ENCODE measurements at places on chromosomes 12 and 14.

GRCh38 chr12:53868511-53868986, 70.1 kb upstream of the HOXC13 start:
- DNase-seq = no peak

DNA sequence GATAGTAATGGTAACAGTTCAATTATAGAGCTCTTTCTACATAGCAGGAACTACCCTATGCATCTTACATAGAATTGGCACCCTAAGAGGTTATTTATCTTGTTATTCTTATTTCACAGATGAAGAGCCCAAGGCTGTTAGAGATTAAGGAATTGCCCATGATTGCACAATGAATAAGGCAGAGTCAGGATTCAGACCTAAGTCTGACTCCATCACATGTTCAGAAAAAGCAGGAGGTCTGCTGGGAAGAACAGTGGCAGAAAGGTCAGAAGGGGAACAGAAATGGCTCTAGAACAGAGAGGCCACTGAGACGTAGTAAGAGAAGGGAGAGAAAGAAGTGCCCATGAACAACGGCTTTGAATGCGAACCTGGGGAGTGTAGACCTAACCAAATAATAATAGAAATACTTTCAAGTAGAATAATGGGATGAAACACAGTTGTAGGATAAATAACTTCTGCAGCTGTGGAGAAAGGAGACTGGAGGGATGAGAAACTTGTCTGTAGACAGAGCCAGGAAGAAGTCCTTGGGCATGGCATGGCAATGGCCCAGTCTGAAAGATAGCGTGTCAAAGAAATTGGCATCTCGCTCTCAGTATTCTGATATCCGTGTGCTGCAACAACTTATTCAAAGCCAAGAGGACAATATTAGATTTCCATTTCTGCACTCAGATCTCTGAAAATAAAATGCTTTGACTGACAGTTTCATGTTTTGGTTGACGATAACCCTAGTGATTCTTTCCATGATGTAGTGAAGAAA, 17.6 kb downstream of the MYBPC1 start:
- no peak for DNase-seq

GRCh38 chr12:132494294-132495164, 4.6 kb downstream of the FBRSL1 start:
- no peak for DNase-seq

DNA sequence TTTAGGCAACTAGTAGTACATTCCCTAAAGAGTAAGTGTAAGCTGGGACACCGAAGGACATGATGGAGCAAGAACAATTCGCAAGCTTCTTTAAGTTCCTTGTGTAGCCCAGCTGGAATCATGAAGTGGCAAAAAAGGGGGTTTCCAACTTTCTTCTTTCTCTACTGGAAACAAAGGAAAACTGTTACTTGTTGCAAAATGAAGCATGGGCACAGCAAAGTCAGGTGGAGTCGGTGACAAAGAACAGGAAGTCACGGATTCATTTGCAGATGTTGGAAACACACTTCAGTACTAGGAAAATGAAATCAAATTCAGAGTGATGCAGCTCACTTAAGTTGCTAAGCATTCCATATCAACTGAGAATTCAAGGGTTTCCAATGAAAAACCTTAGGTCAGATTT, 706.9 kb upstream of the STXBP6 start:
- no peak for DNase-seq

- DNase-seq = no peak
These were observed 183.3 kb upstream of the LMO3 start for GRCh38 chr12:16789204-16789790.

DNA sequence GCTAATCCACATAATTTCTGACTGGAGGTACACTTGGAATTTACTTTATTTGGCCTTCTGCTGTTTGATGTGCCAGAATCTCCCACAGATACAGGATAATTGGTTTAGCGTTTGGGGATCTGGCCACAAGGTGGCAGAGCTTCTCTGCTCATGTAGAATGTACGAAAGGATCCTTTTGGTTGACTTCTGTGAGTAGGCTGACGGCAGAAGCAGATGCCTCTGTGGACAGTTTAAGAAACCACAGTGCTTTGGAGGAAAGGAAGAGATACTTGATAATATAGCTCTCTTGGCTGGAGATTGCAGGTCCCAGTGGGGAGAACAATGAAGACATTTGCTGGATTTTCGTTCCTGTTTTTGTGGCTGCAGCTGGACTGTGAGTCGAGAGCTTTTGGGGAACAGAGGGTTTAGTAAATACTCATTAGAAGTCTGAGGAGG, 75.3 kb upstream of the OR4E1 start:
- DNase-seq = peak; percentile 31

DNA sequence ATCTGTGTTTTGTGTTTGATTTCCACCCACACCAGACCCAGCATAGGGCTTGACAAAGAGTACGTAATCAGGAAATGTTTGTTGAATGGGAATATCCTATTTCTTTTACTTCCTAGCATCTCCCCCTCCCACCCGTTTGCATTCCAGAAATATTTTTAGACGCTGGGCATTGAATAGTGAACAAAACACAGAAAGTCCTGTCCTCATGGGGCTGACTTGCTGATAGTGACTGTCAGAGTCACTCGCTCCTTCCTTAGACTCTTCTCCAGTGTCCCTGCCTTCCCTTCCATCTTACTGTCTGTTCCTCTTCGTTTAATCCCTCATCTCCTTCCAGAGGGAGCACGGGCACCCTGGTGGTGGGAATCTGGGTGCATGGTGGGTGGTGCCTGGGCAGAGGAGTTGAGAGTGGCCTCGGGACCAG, 53.6 kb downstream of the SLC25A47 start:
- no peak for DNase-seq

DNA sequence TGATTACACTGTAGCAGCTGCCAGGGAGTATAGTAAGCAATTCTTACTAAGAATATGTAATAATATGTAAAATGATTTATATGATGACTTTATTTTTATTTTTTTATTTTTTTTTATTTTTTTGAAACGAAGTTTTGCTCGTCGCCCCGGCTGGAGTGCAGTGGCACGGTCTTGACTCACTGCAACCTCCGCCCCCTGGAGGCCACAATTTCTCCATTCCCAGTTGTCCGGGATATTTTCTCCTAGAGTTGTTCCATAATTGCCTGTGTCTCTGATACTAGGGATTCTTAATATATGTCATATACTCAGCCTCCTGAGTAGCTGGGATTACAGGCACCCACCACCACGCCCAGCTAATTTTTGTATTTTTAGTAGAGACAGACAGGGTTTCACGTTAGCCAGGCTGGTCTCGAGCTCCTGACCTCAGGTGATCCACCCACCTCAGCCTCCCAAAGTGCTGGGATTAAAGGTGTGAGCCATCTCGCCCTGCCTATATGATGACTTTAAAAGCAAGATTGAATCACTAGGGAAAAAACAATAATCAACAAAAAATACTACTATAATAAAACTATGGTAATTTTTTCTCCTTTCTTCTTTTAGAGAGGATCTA, 12.2 kb upstream of the ITPR2 start:
- peak; percentile 26 for DNase-seq

GRCh38 chr14:84643446-84643845, 886.5 kb upstream of the FLRT2 start:
- DNase-seq = no peak

- no peak for DNase-seq
These were observed 4.8 kb downstream of the DGKA start for GRCh38 chr12:55935738-55936151.

- DNase-seq = no peak
These were observed 13.3 kb downstream of the SYNDIG1L start for GRCh38 chr14:74412753-74413152.

DNA sequence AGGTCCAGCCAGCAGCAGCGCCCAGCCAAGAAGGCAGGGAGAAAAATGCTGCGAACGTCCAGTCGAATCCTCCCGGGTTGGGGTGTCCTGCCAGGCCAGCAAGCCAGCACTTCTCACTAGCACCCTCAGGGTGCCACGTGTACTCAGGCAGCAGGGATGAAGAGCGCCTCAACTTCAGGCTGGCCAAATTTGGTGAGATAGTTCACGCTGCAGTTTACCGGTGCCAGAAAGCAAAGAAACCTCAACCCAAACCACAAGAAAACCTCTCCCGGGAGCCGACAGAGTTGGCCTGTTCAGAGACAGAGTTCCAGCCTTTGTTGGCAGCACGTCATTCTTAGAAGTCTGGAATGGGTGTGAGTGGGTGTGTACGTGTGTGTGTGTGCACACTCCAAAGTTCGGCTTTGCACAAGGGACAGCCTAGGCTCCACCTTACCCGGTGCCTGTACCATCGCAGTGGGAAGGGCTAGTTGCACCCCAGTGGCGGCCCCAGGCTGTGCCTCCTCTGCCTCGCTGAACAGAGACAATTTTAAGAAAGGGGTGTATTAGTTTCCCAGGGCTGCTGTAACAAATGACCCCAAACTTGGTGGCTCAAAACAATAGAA, 42.1 kb downstream of the ELK3 start:
- no peak for DNase-seq

- DNase-seq = no peak
These were observed 8.7 kb downstream of the ACACB start for GRCh38 chr12:109124878-109125648.

- peak; percentile 85 for DNase-seq
These were observed 563 bp downstream of the DCP1B start for GRCh38 chr12:2003676-2004112.

DNA sequence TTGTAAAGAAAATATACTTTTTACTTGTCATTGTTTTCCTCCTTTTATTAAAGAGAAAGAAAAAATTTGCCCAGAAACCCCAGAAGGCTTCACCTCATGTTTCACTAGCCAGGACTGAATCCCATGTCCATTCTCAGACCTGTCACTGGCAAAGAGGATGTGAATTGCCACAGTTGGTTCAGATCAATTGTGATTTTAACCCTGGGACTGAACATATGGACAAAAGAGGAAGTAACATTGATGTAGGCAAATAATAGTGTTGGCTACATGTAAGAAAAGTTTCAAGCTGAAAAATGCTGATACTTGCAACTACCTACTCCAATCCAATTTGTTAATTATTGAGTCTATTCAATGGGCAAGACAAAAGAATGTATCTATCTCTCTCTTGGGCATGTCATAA, 8.6 kb upstream of the CCDC196 start:
- DNase-seq = no peak

GRCh38 chr12:3775385-3776035, 22.6 kb upstream of the CRACR2A start:
- DNase-seq = no peak

- no peak for DNase-seq
These were observed 23.1 kb upstream of the C14orf180 start for GRCh38 chr14:104556256-104557021.

DNA sequence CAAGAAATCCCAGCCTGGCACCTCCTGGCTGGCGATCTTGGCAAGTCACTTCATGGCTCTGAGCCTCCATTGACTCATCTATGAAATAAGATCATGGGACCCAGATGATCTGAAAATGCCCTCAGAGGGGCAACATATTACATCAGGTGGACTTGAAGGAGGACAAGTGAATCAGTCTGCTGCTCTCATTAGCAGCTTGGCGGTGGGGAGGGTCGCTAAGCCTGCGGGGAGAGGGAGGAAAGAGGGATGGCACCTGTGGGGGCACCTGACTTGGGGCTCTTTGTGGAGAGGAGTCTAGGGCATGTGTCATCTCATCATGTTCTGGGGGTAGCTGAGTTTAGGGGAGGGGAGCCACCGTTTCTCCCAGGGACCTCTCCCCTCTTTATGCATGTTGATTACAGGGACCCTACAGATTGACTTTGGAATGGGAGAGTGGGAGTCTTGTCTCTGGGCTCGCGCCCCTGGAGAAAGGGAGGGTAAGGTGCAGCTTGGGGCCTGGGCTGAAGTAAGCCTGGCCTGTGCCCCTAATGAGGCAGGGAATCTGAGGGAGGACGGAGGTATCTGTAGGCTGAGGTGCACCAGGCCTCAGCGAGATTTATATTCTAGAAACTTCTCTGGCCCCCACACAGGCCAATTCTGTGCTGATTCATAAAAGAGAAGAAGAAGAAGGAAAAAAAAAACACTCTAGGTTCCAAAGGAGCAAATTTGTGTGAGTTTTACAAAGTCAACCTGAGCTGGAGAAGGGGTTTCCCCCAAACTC, 29.3 kb upstream of the BATF start:
- no peak for DNase-seq

- DNase-seq = no peak
These were observed 45.5 kb downstream of the NAA30 start for GRCh38 chr14:57435923-57436322.

DNA sequence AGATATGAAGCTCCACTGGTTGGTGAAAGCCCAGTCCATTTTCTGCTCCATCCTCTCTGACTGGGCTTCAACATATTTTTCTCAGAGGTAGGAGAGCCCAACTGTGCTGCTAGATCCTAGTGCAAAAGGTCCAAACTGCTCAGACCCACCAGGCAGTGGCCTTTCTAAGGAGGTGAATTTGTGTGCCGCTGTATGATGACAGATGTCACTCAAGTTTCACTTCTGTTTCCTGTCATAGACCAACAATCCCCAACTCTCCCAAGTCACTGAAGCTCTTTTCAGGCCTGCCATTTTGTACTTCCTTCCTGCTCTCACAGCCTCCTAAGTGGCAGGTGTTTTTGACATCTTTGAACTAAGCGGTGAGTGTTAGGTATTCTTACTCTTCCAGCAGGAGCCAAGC, 16.4 kb upstream of the RNASE4 start:
- DNase-seq = no peak

DNA sequence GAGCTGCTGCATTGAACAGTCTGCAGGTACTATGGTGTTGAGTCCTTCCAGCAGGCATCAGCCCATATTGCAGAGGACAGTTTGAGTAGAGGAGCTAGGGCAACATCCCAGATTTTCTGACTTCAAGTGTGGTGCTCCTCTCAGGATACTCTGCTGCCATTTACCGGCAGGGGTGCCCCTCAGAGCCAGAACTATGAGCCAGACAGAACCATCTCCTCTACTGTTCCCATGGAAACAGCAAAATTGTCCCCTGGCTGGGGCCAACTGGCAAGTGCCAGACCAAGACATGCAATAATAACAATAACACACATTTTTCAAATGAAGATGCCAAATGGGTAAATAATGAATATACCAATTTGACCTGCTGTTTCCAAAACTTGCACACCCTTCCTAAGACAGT, 102.9 kb downstream of the ADCK1 start:
- no peak for DNase-seq
